Activated CD8-positive, alpha-beta memory T cell treated with anti-CD3 and anti-CD28 coated beads for 1 hour (primary cell): ENCODE measurements at places on chromosomes 13 and 19.

DNA sequence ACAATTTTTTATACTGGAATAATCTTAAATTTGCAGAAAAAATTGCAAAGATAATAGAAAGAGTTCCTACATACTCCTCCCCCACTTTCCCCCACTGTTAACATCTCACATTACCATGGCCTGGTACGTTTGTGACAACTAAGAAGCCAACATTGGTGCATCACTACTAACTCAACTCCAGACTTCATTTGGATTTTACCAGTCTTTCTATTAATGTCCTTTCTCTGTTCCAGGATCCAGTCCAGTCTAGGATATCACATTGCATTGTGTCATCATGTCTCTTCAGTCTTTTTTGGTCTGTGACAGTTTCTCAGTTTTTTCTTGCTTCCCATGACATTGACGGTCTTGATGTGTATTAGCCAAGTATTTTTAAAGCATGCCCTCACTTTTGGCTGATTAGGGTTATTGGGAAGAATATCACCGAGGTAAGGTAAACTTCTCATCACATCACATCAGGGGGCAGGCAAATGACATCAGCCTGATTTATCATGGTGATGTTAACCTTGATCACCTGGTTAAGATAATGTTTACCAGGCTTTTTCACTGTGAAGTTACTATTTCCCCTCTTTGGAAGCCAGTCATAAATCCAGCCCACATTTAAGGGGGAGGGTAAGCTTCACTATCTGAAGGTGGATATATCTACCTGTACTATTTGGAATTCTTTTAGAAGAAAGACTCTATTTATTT lies 322.1 kb downstream of the ENOX1 start:
- DNase-seq = no peak

- no peak for DNase-seq
These were observed 582.5 kb downstream of the EFNB2 start for GRCh38 chr13:105952973-105953290.

- no peak for DNase-seq
These were observed 13.8 kb downstream of the IPO5 start for GRCh38 chr13:97967226-97967625.

DNA sequence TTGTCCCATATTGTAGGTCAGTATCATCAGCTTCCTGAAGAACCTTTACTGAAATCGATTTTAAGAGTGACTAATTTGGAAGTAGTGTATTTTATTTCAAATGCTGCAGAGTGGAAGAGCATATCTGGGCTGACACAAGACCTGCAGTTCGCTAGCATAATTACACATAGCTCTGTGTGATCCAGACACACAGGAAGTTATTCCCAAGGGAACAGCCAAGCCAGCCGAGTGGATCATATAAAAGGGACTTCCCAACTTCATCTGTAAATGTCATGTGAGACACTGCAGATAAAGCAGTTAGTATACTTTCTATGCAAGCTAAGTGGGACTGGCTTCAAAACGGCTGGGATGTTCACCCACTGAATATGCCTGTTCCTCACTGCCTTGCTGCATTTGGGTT lies 760.4 kb downstream of the SLITRK1 start:
- no peak for DNase-seq

DNA sequence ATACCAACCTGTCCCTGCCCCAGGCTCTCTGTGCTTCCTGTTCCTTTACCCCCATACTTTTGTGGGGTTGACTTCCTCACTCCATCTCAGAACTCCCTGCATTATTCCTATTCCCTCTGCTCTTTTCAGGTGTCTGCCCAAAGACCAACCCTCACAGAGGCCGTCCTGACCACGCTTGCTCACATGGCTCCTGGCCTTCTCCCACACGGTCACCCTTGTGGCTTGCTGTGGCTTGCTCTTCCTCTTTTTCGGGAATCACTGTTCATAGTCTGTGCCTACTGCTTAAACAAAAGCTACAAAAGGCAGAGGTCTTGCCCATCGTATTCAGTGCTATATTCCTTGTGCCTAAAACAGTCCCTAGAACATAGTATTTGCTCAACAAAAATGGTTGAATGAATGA lies 25.2 kb upstream of the ARGLU1 start:
- DNase-seq = no peak

DNA sequence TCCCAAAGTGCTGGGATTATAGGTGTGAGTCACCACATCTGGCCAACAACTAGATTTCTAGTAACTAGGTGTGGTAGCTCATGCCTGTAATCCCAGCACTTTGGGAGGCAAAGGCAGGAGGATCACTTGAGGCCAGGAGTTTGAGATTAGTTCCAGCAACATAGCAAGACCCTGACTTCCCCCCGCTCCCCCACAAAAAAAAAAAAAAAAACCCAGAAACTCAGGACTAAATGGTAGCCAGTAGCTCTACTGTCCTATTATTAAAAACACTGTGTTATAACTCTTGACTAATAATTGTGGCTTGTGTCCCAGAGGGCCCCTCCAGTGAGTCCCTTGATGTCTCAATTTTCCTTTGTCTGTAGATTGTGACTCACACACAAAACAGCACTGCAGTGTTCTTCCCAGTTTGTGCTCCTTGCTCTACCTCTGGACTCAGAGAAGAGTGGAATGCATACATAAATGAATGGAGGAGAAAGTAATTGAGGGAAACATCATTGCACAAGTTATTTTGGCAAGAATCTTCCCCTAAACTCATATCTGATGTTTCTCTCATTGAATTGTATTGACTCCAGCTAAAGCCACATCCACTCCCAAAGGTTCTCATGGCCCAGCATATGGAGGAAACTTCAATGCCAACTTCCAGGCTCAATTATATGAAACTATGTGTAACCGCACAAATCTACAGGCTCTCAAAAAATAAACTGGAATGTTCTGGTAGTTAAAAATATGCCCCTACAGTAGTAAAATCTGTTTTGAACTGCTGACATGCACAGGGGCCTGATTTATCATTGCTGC lies 8.8 kb downstream of the TPT1 start:
- no peak for DNase-seq

DNA sequence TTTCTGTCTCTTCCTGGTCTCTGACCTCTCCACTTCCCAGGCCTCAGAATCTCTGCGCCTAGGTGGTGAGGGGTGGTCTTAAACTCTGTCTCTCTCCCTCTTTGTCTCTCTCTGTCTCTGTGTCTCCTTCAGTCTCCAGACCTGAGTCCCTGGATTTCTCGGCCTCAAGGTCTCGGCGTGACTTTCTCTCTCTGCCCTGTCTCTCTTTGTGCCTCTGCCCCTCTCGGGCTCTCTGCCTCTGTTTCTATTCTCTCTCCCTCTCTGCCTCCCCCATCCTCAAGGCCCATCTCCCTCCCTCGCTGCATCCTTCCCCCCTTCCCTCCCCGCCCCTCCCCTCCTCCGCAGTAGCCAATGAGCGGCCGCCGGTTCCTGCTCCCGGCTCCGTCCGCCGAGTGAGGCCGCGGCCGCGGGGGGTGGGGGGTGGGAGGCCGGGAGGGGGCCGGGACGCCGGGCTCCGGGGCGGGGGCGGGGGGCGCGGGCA lies at the start of gene CACNG7:
Gene CACNG7 (plus strand): TSS at position 344 of the 481 bp plus-strand sequence. CDS start 3,554 bp downstream, outside the sequence.
- DNase-seq = no peak

GRCh38 chr13:33745370-33746324 lies 72.3 kb upstream of the RFC3 start:
- no peak for DNase-seq

DNA sequence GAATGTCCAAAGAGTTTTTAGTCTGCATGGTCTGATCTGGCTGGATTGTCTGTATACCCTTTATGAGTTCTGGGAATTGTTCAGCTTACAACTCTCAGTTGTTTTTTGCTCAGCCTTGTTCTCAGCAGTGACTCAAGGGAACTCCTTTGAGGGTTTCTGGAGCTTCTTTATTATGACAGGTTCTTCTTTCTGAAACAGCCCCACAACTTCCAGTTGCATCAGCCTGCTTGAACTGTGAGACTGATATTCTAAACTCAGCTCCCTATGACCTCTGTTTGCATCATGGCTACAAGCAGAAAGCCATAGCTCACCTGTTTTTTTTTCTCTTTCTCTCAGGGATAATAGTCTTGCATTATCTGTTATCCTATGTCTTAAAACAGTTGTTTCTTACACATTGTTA lies 85.0 kb downstream of the TDRD3 start:
- no peak for DNase-seq

DNA sequence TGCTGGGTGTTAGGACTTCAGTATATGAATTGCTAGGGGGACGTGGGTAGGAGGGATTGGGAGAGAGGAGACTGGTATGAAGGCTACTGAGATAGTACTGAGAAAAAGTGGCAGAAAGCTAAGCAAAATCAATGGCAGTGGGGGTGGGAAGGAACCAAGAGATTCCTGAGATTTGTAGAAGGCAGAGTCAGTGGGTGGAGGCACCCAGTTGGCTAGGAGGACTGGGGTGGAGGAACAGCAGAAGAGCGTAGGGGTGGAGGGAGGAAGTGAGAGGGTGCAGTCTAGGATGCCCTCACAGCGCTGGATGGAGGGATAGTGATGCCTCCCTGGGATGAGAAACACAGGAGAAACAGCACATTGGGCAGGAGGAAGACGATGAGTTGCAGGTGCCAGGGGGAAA lies 5.6 kb upstream of the MEDAG start:
- no peak for DNase-seq

GRCh38 chr13:59099182-59099974 lies 1064.3 kb downstream of the DIAPH3 start:
- DNase-seq = no peak

- DNase-seq = no peak
These were observed 30.2 kb upstream of the HTR2A start for GRCh38 chr13:46926916-46927590.

DNA sequence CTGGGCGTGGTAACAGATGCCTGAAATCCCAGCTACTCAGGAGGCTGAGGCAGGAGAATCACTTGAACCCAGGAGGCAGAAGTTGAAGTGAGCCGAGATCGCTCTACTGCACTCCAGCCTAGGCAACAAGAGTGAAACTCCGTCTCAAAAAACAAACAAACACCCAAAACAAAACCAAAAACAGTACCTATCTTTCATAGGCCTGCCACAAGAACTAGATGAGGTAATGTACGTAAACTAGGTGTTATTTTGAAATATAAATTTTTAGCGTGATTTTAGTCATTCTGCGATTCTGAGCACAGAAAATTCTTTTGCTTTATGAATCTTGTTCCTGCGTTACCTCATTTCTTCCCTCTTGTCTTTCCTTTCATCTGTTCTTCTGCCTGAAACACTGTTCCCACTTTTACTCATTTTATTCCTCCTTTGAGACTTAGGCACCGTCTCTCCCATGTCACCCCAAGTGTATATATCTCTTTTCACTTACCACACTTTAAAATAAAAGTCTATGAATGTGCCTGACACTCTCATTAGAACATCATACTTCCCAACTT lies 238.2 kb upstream of the HTR2A start:
- no peak for DNase-seq

- DNase-seq = no peak
These were observed 2.9 kb upstream of the PPP6R1 start for GRCh38 chr19:55261671-55262126.

DNA sequence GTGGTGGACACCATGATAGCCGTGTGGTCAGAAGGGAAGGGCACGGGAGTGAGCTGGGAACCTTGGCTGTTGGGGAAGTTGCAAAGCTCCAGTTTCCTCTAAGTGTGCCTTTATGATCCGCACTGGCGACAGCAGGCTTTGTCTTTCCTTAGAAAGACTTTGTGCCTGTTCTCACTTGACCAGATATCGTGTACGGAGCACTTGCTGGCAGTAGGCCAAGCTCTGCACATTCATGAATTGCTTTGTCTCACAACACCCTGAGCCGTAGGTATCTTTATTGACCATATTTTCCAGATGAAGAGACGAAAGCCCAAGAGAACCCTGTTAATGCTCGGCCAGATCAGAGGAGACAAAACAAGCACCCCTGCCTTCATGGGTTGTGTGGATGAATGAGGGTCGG lies 15.1 kb downstream of the CUL4A start:
- no peak for DNase-seq

- no peak for DNase-seq
These were observed 356.4 kb upstream of the TSHZ3 start for GRCh38 chr19:31705656-31706055.

DNA sequence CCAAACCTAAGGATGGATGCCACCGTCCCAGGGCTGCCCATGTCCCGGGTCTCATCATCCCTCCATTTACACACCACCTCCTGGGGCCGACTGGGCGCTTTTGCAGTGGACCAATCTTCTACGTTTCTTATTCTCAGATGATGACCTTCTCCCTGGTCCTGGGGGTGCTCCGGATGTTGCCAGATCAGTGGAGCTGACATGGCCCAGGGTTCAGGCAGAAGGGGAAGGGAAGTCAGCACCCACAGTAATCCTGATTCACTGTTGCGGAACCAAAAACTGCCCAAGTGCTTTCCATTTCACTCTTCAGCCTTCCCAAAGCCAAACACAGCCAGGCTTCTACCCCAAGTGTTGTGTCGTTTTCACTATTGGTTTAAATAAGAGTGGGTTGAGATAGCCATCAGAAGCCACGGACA lies 29.8 kb downstream of the RAB20 start:
- no peak for DNase-seq

GRCh38 chr19:35110974-35111373 lies 4.6 kb upstream of the FXYD3 start:
- DNase-seq = no peak

DNA sequence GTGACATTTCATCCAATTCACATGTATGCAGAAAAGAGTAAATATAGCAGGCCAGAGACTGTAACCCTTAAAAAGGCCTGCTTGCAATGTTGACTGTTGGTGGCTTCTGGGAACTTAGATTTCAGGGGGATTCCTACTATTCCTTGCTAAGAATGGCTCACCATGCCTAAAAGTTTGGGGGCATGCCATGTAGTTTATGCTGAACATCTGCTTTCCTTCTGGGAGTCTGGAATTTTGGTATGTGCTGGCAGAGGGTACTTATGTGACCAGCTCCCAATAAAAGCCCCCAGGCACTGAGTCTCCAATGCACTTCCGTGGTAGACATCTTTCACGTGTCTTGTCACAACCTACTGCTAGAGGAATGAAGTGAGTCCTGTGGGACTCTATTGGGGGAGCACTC lies 88.4 kb upstream of the PCDH8 start:
- DNase-seq = no peak

- DNase-seq = no peak
These were observed 1.5 kb upstream of the IGSF23 start for GRCh38 chr19:44611812-44612295.

DNA sequence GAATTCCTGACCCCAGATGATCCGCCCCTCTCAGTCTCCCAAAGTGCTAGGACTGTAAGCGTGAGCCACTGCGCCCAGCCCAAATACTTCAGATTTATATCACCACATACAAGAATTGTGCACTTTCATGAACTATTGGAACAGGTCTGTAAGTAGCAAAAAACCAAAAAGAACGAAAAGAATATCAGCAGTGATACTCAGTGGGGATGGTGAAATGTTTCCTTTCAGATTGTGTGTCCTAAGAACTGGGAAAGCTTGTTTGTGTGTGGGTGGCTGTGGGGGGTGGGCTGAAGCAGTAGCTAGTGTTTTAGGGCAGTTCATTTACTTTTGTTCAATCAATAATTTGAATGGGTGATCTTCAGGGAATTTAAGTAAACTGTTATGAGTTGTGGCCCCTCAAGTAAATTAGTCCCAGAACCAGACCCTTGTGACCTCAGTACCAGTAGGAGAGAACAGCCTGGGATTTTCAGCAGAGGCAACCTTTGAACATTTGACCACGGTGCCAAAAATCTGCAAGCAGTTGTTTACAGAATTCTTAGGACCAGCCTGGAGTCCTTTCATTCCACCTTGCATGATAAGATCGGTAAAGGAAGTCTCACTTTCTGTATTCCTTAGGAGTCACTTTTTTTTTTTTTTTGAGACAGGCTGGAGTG lies 106.6 kb downstream of the LRCH1 start:
- no peak for DNase-seq
